ENCODE measurements at places on chromosomes 5 and 9.

GRCh38 chr5:134606726-134607125 is 25.9 kb downstream of the SAR1B start:
- DNase-seq: no peak

DNA sequence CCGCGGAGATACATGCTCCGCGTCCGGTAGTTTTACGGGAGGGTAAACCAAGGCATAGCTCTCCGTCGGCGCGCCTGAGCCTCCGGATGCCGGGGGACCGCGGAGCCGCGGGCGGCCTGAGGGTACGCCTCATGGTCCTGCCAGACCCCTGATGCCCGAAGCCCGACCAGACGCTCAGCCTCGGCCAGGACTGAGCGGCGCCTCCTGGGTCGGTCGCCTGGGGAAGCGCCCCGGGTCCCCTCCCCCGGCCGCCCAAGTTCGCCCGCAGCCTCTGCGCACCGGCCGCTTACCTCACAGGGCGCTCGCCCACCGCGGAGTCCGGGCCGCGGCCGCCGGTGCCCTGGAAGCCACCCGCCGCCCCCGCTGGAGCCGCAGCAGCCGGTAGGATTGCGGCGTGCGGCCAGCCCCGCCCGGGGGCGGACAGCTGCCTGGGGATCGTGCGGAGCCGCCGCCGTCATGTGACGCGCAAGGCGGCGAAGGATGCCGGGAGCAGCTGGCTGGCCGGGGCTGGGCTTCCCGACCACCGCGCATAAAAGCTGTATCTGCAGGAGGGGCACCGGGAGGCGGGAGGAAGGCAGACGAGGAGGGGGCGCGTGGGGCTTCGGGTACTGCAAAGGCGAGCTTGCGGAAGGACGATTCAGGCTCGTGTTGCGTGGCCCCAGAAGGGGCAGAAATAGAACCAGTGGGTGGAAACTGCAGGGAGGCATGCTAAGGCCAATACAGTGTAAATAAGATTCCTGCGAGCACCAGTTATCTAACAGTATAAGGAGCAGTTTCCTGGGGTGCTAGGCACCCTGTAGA is at the start of gene FBXO10:
Gene FBXO10 (minus strand): TSS at position 460 of the 801 bp plus-strand sequence. CDS start 34,612 bp downstream, outside the sequence.
- peak; percentile 64 for DNase-seq

GRCh38 chr5:39473156-39473775 is 48.5 kb upstream of the DAB2 start:
- DNase-seq: no peak

DNA sequence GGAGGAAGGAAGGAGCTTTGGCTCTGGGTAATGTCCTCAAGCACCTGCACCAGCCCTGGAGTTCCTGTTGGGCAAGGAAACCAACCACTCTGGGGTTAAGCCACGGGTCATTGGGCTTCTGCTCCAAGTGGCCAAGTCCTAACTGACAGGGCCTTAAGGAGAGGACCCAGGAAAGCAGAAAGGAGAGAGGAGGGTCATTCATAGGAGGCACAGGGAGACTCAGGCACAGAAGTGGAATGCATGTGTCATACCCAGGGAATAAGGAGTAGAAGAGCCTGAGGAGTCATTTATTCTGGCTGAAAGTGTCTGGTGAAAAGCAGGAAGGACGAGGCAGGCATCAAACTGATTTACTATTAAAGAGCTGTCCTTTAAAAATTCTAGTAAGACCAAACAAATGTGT is 129.2 kb downstream of the DMRT2 start:
- DNase-seq: no peak

DNA sequence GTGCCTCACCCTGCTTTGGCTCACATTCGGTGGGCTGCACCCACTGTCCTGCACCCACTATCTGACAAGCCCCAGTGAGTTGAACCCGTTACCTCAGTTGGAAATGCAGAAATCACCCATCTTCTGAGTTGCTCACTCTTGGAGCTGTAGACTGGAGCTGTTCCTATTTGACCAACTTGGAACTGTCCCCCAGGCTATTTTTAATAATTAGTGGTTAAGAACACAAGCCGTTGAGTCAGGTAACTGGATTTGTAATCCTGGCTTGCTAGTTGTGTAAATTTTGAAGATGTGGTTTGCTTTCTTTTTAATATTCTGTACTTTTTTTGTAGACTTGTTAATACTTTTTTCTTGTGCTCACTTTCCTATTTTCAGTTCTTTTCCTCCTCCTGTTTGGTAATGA is 81.2 kb downstream of the CNTLN start:
- no peak for DNase-seq

- DNase-seq: no peak
These were observed 71.9 kb downstream of the KIF4B start for GRCh38 chr5:155085282-155085989.

- no peak for DNase-seq
These were observed 46.1 kb upstream of the PCA3 start for GRCh38 chr9:76718166-76718565.

DNA sequence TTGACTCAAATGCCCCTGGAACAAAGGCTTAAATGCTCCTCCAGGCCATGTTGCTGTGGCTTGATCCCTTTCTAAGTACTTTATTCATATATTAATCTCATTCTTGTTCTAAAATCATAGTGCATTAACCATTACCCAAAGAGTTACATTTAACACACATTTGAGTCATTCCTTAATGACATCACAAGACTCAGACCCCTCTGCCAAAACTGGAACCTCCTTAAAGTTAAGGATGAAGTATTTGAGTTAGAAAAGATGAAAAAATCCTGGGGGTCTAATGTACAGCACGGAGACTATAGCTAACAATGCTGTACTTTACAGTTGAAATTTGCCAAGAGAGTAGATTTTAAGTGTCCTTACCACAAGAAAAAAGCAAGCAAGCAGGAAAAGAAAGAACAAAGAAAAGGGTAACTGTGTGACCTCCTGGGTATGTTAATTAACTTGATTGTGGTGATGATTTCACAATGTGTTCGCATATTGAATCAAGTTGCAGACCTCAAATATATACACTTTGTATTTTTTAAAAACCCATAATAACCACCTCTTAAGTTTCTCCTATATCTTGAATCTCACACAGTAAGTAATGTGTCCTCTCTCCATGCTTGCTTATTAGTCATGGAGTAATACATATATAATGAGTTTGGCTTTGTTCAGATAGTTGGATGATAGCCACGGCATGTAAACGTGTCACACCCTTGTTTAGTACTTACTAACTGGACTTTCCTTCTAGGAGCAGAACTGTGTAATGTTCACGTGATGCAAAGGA is 376.9 kb downstream of the SEMA5A start:
- DNase-seq: no peak

DNA sequence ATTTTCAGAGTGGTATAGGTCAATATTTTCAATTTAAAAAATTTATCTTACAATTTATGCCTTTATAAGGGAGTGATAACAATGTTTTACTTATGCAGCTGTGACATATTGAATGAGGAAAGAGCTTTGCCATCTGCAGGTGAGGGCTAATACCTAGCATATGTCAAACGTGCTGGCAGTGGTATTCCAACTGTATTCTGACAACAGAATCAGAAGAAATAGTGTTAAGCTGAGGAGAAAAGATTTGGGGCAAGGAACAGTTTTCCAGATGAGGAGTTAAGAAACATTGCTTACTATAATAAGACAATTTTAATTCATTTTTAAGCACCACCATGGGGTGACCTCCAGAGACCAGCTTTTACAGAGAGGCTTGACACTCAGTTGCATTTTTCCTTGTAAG is 267.8 kb upstream of the ZNF608 start:
- no peak for DNase-seq

- no peak for DNase-seq
These were observed 211.9 kb upstream of the PAPPA start for GRCh38 chr9:115941561-115942315.

GRCh38 chr5:7395947-7396712 is at the start of gene ADCY2:
Gene ADCY2, plus strand, starts transcription at chr5:7396138. Its CDS starts 159 bp downstream, at chr5:7396297.
- no peak for DNase-seq

DNA sequence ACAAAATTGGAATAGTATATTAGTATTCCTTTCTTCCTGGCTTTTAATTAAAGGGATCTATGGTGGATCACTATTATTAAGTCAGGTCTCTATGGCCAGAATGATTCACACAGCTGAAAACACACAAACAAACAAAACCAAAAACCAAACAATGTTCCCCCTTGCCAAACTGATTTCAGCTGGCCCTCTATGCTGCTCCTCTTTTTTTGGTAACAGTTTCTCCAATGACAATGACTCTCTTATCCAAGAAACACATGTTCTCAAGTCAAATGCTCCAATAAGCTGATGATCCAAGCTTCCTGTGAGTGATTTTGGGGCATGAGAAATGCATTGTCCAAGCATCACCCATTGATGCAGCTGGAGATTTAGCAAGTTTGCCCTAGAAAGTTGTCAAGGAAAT is 193.4 kb upstream of the TUT7 start:
- no peak for DNase-seq

GRCh38 chr9:73773896-73774295 is 622.2 kb downstream of the ANXA1 start:
- DNase-seq: no peak

GRCh38 chr5:14397717-14398116 is 183.9 kb upstream of the OTULINL start:
- DNase-seq: peak; percentile 38

GRCh38 chr9:33124751-33125381 is 42.3 kb downstream of the B4GALT1 start:
- DNase-seq: no peak

DNA sequence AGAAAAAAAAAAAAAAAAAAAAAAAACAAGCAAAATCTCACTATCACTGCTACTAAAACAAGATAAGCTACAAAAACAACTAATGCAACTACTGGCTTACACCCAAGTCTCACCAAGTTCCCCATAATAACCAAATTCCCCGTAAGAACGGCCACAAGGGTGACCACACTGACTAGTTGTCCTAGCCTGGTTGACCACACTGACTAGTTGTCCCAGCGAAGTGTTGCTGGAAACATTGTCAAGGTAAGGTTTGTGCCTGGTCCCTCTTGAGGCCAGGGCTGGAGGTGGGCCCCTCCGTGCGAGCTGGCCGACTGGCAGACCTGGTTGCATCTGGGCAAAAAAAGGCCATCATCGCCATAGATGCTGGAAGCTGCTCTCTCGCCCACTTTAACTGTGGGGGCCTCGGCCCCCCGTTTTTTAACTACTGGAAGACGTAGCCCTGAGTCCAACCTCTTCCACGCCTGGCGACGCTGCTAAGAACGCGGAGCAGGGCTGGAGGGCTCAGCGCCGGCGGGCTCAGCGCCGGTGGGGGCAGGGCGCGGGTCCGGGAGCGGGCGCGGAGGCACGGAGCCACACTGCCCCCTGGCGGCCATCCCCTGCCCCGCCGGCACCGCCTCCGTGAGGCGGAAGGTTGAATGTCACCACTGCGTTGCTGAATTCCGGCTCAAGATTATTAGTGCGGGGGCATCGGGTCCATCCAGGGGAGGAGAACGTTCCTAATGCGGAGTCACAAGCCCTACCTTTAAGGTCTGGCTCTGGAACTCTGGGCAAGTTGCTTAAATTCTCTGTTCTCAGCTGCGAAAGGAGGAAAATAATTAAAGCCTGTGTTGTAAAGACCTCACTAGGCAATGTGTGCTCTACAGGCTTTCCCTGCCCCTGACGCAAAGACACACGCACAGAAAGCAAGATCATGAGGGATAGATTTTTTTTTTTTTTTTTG is 84.0 kb downstream of the HSD17B3 start:
- peak; percentile 48 for DNase-seq

DNA sequence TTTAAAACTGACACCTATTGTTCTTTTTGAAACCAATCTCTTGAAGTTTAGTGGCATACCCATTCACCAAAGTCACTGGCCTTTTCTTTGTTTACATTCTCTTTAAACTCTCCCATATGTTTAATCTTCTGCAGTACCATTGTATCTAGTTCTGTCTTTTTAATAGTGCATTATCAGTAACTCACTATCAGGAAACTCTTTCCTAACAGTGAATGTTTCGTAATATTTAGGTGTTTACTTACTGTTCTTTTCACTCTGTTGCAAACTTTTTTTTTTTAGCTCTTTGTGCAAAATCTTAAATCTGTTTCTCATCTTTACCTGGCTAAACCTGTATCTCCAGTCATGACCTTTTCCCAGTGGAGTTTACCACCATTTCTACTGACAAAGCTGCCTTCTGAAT is 17.2 kb downstream of the SMAD5 start:
- DNase-seq: no peak

DNA sequence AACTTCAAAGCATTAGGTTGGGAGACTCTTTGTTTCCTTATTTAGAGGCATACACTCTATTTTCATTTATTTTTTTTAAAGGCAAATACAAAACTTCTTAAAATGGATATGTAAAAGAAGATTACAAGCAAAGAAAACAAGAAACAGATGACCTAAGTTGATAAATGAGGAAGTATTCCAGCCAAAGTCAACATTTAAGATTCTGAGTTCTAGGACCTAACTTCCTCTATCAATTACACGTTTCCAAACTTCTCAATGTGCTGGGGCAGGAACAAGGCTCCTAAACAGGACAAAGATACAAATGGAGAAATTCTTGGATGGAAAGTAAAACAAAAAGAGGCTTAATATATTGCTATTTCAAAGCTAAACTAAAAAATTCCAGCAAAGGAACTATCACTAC is 89.5 kb downstream of the TLE1 start:
- no peak for DNase-seq

GRCh38 chr9:110251212-110251611 is 5.1 kb downstream of the TXN start:
- no peak for DNase-seq

- DNase-seq: no peak
These were observed 597.9 kb upstream of the TLE4 start for GRCh38 chr9:78973907-78974306.

DNA sequence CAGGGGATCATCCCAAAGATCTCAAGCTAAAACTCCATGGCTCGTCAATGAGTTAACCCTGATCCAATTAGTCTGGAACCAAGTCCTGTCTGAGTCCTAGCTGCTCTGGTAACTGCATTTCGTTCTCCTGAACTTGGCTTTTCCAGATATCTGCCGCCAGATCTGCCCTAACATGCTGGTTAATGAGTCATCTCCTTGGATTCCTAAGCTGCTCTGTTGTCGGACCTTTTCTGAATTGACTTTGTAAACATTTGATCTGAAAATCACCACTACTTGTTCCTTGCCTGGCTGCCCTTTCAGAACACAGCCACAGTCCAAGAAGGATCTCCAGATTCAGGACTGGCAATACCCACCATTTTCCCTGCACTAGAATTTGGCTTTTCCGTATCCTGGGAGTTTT is 473.0 kb downstream of the ZSWIM6 start:
- DNase-seq: no peak
